NB4 (cell line): ENCODE measurements at places on chromosomes 5 and 9.
A peak's percentile ranks its signal among the peaks of the same experiment; 100 is the strongest.

- no peak for DNase-seq
These were observed 71.5 kb downstream of the ARHGAP26 start for GRCh38 chr5:142841511-142842265.

DNA sequence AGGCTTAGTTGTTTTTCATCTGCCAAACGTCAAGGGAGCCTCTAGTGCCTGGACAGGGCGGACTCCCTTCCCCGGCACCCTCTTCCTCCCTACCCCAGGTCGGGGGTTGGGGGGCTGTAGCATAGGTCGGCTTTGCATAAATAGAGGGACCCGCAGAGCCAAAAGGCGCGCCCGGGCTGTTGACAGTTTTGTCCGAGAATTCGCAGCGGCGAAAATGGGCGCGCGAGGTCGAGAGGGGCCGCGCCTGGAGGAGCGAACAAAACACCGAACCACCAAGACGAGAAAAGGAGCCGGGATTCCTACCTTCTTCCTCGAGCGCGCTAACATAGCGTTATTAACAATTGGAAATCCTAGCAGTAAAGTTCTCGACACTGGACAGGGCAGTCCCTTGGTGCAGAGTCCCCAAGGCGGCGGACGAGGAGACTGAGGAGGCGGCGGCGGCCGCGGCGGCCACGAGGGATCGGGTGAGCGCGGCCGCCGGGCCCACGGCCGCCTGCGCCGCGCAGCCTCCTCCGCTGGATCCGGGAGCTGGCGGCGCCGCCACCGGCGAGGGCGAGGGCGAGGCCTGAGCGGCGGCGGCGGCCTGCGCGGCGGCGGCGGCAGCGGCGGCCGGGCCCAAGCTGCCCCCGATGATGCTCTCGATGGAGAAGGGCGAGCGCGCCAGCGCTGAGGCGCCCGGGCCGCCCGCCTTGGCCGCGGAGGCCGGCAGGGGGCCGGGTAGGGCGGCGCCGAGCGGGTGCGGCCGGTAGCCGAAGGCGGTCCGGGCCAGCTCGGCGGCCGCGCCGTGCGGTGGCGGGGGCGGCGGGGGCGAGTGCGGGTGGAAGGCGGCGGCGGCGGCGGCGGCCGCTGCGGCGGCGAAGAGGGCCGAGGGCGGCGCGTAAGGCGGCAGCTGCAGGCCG is 1.7 kb downstream of the FOXD1 start:
- DNase-seq: no peak

GRCh38 chr9:72315089-72315509 is 49.9 kb downstream of the ZFAND5 start:
- peak; percentile 61 for DNase-seq

GRCh38 chr5:136396886-136397285 is 31.5 kb upstream of the TRPC7 start:
- DNase-seq: no peak

DNA sequence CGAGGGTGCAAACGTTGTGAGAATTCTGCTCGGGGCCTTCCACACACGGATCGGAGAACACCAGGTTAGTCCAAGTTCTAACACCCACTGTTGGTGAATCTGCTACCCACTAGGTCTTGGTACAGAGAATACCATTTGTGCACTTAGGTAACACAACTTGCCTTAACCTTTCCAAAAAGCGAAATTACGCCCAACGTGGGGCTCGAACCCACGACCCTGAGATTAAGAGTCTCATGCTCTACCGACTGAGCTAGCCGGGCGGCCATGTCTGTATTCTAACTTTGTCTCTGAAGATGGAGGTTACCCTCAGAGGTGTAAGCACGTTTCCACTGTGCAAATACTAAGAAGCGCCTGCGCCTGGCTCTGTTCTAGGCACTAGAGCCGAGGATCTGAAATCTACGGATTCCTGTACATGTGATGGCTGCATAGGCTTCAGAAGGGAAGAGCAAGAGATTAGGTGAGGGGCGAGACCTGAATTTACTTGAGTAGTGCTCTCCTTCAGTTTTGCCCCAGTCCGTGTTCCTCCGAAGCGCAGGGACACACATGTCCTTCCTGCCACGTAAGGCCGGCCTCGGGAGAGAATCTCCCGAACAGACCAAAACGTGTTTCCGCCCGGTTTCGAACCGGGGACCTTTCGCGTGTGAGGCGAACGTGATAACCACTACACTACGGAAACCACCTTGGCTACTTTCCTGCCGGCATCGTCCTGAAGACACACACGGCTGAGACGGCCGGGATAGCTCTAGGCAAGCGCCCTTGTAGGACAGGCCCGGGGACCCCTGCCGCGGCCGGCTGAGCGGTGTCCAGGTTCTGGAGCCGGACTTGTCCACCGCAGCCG is 1.1 kb upstream of the TRIM41 start:
- peak; percentile 96 for DNase-seq

- DNase-seq: no peak
These were observed 34.8 kb upstream of the RAB3C start for GRCh38 chr5:58548068-58548467.

DNA sequence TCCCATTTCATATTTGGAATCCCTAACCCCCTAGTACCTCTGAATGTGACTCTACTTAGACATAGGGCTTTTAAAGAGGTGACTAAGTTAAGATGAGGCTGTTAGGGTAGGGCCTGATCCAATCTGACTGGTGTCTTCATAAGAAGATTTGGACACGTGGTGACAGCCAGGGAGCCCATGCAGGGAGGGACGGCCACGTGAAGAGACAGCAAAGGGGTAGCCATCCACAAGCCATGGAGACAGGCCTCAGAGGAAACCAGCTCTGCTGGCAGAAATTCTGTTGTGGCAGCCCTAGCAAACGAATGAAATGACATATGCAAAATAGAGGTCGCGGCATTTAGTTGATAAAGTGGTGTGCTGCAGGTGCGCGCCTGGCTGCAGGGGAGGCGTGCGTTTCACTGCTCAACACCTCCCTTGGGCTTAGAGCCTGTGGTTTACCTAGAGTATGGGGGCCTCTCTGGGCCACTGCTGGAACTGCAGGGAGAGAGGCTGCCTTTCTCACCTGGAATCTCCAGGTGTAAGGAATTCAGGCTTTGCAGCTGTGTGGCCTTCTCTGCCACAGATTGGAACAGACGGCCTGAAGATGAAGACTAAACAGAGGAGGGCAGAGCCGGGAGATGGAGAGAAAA is 7.1 kb upstream of the AFAP1L1 start:
- no peak for DNase-seq

DNA sequence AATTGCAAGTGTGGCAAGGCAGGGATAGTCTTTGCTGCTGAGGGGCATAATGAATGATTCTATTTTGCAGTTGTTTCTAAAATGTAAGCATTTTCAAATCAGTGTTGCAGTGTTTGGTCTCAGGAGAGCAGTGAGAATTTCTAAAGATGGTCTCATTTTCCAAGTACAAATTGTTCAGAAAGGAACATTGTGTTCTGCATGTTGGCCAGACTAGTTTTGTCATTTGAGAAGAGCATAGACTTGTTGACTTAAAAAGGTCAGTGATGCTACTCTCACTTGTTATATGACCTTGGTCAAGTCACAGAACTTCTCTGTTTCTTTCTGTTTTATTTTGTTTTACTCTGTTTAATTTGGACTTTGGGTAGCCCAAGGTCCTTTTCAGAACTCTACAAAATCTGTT is 344.6 kb downstream of the OSTF1 start:
- no peak for DNase-seq

- DNase-seq: no peak
These were observed 92.4 kb upstream of the NR3C1 start for GRCh38 chr5:143495821-143496275.

DNA sequence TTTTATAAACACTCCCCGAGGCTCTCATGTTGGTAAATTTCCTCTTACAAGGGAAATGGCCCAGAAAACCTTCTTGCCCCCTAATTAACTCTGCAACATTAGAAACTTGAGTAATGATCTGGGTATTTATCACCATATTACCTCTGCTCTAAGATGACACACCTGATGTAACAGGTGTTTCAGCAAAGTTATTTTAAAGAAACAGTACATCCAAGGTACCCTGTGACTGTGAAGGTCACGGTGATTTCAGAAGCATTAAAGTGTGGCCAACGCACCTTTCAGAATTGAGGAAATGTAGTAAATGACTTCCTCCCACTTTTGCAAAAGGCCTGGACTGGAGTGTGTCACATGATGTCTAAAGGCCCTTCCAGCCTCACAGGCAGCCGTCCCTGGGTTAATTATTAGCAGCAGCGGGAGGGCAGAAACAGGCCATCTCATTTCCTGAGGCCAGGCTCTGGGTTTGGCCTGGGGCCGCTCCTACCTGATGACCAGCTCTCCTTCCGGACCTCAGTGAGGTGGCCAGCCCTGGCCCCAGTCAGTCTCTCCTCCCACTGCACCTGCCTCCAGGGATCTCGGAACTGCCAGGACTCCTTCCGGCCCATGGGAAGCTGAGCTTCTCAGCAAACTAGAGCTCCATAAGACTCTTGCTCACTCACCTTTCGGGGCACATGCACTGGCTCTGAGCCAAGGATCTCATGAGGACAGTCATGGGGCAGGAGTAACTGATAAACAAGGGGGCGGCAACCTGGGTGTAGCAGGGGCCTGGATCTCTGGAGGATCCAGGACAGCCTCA is 20.7 kb downstream of the PTPN3 start:
- DNase-seq: no peak

DNA sequence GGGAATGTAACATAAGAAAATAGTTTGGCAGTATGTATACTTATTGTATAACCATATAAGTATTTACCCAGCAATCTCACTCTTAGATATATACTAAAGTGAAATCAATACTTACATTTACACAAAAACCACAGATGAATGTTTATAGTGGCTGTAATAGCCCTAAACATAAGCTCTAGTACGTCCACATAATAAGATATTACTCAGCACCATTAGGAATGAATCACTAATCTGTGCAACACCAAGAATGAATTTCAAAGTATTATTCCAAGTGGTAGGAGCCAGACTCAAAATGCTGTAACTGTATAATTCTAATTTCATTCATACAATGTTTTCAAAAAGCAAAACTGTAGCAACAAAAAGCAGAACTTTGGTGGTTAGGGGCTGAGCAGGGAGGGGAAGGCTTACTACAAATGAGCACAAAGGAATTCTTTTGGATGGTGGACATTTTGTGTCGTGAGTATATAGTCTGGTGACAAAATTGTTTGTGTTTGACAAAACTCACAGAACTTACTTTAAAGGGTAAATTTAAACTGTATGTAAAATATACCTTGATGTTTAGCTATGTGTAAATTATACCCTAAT is 11.9 kb upstream of the C5orf46 start:
- no peak for DNase-seq

DNA sequence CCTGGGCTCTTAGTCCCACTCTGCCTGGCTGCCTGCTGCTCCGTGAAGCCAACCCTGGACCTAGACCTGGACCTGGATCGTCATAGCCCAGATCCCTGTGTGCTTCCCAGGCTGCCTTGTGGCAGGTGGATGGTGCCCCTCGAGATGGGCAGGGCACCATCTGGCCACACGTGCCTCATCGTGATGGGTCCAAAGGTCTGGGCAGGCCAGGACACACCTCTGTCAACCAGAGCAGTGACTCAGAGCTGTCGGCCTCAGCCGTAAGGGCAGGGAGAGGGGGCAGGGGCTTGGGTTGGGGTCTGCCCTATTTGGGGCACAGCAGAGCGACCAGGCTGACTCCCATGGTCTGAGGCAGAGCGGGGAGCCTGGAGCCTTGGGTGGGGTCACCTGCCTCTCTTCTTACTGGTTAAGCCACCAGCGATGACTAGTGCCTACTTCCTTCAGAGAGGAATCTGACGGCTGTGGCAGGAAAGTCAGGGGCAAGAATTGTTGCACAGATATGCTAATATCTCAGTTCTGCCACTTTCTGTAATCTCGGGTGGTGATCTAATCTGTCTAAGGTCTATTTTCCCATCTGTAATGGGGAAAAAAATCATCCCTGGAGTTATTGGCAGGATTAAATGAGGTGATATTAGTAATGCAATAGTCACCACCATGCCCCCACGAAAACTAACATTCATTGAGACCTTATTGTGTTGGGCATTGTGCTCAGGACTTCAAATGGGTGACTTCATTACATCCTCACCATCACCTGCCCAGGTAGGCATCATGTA is 3.2 kb upstream of the CDHR2 start:
- no peak for DNase-seq

GRCh38 chr5:97838214-97838613 is 655.2 kb upstream of the RIOK2 start:
- peak; percentile 70 for DNase-seq

GRCh38 chr5:131151216-131151615 is 13.8 kb downstream of the HINT1 start:
- no peak for DNase-seq

DNA sequence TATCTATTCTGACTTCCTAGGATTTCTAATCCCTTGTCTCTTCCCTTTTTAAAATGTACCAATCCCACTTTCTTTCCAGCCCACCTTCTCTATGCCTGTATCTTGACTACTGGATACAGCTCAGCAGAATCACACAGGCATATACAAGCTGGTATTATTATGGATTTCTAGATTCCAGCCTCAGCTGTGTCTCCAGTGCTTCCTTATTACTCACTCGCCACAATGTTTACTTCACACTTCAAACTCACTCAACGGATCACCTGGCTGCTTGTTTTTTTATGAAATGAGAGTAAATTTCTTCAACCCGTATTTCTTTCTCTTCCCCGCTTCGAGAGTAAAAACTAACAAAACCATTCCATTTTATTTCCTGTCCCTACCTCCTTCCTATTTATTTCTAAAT is 38.8 kb downstream of the CWC27 start:
- DNase-seq: no peak

DNA sequence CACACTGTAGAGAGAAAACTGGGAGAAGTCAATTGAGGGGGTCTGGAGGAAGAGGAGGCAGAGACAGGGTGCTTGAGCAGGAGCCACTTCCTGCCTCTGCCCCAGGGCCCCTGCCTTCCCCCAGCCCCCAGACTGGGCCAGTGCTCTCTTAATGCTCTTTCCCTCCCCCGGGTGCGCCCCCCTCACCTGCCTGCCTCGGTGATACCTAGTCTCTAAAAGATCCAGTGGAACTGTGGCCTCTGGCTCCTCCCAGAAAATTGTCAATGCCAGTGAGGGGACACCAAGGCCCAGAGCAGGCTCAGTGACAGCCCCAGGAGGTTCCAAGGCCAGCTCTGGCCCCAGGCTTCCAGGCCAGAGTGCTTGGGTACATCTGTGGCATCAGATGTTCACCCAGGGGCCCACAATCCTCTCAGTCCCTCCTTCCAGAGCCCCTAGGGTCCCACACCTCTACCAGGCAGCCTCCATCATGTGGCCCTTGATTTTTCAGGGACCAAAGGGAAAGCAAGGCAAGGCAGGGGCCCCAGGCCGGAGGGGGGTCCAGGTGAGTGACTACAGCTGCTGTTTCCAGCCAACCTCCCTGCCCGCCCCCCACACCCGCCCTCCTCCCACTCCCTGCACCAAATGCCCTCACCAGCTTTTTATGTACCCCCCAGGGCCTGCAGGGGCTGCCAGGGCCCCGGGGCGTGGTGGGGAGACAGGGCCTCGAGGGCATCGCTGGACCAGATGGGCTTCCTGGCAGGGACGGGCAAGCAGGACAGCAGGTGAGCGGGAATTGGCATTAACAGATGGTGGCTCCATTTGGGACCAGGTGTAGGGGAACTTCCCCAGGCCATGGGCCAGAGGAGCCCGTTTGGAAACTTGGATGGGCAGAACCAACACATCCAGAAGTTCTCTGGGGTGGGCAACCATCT is 33.1 kb upstream of the ORM1 start:
- no peak for DNase-seq

DNA sequence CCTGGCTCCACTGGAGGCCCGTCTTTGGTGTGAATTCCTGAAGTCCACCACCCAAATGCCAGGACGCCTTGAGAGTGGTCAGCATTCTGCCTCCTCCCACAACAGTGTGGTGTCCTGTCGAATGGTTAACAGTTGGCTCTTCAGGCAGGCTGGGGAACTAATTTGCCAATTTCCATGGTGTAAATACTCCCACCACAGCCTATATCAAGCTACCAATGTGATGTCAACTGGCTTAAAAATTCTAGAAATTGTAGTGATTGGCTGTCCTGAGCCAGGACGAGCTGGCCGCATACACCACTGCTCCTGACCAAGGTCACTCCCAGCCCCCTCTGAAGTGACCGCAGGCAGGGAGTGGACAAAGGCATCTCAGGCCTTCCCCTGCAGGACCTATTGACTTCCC is 11.1 kb downstream of the UNC5A start:
- no peak for DNase-seq
